Esophagus squamous epithelium (tissue), 5 donors: ENCODE measurements at places on chromosomes 7 and 10.

DNA sequence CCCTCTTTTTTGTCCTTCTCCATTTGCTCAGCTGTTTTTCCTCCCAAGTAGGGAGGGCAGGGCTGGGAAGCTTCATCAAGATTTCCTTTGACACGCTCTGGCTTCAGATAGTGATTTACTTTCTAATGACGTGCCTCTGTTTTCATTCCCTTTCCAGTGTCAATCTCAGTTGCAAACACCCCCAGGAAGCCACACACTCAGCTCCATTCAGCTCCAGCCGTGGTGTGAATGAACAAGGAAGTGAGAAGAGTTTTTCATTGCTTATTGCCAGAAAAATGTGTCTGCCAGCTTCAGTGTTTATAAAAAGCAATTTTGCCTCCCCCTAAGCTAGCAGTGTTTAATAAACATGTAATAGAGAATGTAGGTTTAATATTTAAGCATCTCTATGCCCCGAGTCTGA lies 108.7 kb upstream of the DPP6 start:
- no peak for DNase-seq

GRCh38 chr10:35639728-35640401 lies 2.2 kb downstream of the FZD8 start:
- DNase-seq: no peak

DNA sequence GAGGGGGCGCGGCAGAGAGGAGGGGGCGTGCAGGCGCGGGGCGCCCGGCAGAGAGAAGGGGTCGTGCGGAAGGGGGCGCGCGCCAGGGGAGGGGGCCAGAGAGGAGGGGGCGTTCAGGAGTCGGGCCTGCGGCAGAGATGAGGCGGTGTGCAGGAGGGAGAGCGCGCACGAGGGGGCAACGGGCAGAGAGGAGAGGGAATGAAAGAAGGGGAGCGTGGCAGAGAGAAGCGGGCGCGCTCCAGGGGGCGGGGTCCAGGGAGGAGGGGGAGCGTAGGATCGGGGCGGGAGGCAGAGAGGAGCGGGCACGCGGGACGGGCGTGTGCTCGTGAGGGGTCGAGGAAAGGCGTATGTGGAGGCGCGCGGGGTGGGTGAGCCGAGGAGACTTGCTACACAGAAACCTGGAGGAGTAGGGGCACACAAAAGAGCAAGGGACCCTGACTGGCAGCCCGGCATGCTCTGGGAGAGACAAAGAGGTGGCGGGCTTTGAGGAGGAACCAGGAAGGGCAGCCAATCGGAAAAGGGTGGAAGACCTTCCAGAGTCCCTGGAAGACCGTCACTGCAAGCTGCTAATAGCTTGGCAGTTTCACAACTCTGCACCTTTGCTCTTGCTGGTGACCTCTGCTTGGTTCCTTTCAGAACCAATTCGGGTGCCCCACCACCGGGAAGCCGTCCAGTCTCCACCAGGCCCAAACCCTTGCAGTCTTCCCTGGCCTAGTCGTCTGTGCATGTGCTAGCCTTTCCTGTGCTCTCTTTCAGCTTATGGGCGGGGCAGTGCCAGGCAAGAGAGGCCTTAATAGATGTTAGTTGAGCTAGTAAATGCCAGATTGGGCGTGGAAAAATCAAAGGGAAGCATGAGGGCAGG lies 639 bp downstream of the DYDC2 start:
- DNase-seq: no peak

DNA sequence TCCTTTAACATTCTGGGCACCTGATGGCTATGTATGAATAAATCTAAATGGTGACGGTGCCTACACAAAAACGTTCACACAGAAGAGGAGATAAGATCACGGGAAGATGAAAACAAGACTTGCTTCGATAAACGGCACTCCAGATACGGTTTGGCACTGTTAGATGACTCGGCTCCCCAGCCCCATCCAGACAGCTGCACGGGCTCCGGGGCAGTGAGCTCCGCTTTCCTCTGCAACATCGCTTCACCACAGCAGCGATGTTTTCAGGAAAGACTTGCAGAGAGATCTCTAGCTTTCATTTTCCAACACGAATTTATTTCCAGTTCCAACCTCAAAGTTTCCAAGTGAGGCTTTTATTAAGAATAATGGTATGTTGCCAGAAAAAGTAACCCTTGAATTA lies 132.1 kb downstream of the KLF6 start:
- DNase-seq: no peak

DNA sequence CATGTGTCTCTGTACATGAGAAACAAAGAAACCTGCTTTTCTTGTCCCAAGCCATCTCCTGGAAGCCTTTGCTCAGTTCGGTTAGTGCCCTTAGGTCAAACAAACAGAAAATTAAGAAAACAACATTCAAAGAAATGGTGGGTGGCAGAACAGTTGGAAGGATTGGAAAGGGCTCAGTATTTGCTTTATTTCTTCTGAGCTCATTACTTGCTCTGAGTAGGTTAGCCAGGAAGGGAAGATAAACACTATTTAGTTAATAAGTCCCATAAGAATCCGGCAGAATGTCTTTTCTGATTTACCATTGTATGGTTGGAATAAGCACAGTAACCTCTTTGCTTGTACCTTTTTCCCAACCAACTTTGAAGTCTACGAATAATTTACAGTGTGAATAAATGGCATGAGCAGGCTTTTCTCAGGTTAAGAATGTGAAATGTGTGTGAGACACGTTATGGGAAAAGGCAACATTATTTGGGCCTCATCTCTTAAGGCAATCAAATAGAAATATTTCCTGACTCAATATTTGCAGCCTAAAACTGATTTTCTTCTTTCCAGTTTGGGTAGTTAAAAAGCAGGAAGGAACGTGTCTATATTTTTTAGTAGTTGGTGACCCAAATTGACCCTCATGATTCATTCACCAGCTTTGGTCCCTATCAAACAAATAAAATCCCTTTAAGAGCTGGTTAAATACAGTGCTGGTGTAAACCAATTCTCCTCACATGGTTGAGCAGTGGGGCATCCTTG lies 158.5 kb downstream of the DKK1 start:
- no peak for DNase-seq

- DNase-seq: no peak
Observed at GRCh38 chr10:71368643-71369042, 28.1 kb upstream of the CDH23 start.

GRCh38 chr10:86751477-86751876 lies 4.9 kb upstream of the BMPR1A start:
- DNase-seq: no peak
